Activated CD8-positive, alpha-beta memory T cell treated with anti-CD3 and anti-CD28 coated beads, Interleukin-2, amount 50 U/mL, for 4 hours (primary cell): ENCODE measurements at places on chromosomes 5 and 9.
A peak's percentile ranks its signal among the peaks of the same experiment; 100 is the strongest.

DNA sequence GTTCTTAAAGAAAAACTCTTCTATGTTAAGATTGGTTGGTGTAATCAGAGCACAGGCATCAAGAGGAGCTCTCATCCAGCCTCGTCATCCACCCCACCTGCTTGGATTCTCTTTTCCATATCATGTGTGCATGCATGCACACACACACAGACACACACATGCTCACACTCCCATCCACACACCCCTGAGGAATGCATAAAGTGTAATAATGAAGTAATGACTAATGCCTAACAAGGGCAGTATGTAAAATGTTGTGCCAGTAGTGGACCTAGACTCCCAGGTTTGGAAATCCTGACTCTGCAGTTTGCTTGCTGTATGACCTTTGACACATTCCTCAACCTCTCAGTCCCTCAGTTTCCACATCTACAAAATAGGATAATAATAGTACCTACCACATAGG lies 280.0 kb upstream of the ANKRD55 start:
- no peak for DNase-seq

GRCh38 chr5:134053314-134053839 lies 48.6 kb upstream of the VDAC1 start:
- no peak for DNase-seq

DNA sequence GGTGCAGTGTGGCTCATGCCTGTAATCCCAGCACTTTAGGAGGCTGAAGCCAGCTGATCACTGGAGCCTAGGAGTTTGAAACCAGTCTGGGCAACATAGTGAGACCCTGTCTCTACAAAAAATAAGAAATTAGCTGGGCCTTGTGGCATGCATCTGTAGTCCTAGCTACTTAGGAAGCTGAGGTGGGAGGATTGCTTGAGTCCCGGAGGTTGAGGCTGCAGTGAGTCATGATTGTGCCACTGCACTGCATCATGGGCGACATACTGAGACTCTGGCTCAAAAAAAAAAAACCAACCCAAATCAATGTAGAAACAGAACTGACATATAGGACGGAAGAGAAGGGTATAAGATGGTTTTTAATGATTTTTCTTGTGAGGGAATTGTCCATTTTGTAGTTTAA lies 27.7 kb downstream of the G3BP1 start:
- no peak for DNase-seq

DNA sequence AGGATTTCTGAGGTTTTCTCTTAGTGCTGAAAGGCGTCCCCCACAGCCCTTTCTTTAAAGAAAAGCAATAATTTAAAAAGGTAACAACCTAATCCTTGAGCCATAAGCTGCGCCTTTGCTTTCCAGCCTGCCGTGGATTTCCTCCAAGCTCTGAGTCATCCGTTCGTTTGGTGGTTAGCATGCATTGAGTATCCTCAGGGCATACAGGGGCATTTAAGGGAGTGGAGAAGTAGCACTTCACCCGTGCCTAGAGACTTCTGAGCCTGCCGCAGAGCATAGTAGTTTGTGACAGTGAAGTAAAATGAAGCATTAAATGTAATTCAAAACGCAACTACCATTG lies 892 bp upstream of the TNC start:
- DNase-seq, result no peak

GRCh38 chr9:128919402-128920089 lies 1.2 kb upstream of the PHYHD1 start:
- DNase-seq, result no peak

DNA sequence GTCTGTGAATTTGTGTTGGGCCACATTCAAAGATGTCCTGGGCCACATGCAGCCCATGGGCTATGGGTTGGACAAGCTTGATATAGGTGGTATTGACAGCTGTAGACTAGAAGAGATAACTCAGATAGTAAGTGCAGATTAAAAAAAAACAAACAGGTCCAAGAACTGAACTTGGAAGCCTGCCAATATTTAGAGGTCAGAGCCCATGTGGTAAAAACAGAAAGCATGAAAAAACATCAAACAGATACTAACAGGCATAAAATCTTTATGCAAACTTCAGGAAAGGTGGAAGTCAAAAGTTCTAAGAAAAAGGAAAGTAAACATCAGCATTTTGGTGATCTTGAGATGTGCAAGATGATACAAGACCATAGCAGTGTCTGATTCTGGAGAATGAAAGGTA lies 155.1 kb upstream of the NR4A3 start:
- no peak for DNase-seq

- no peak for DNase-seq
These were observed 8.9 kb downstream of the PRRT1B start for GRCh38 chr9:131554087-131554842.

DNA sequence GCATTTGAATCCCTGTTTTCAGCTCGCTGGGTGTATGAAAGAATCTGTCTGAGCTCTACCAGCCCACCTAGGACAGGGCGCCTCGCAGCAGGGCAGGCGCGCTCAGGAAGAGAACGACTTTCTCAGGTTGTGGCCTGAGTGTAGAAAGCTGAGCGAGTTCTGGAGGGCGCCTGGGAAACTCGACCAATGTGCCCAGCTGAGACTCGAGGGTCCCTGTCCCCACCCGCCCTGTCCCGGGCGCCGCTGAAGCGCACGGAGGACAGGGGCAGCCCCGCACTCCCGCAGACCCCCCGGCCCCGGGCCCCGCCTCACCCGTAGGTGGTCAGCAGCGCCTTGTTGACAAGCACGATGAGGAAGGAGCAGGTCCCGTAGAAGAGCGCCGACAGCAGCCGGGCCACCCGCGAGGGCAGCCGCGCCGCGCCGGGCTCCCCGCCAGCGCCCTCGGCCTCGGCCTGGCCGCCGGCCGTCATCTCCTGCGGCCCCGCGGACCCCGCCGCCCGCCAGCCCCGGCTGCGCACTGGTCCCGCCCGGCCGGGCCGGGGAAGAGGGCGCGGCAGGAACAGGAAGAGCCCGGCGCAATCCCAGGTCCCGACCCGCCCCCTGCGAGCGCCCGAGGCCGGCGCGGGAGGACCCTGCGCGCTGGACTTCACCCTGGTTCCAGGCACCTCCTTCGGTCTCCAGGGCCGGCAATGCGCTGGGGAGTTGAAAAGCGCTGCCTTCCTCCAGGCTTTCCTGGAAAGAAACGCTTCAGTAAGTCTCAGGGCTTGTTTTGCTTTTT lies at the start of gene SLC35D2:
TSS of gene SLC35D2 (minus strand) at position 547 of the 778 bp plus-strand sequence. CDS start at position 470, 77 bp downstream.
- DNase-seq, result peak; percentile 19

GRCh38 chr5:137866541-137867388 lies 895 bp upstream of the MYOT start:
- DNase-seq, result no peak

DNA sequence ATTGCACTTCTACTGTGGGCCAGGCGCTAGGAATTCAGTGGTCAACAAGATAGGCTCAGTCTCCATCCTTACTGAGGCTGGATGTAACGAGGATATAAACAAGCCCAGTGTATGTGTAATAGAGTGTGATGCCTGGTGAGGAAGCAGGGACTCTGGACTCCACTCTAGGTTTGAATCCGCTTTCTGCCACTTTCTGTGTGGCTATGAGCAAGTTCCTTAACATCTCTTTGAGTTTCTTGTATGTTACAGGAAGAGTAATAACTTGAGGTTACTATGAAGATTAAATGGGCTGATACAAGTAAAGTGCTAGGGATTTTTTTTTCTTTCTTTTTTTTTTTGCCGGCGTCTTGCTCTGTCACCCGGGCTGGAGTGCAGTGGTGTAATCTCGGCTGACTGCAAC lies 12.4 kb downstream of the DOCK2 start:
- DNase-seq, result no peak

DNA sequence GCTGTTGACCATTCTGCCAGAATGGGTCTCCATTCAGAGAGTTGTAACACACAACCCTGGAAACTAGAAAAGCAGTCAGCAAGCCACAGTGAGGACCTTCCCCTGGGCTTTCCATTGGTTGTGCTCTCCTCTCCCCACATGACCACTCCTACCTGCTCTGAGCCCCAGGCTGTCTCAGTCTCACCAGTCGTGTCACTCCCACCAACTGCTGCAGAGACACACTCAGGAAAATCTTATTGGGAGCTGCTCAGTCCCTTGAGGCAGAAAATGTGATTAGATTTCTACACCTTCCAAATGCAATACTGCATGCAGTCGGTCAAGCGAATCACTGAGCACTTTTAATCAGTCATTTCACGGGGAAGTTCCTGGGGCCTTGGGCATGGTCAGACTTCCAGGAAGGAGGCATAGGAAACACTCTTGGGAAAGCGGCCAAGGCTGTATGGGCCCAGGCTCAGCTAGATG lies 284.2 kb upstream of the NMUR2 start:
- no peak for DNase-seq

- DNase-seq, result no peak
These were observed 10.6 kb downstream of the HMCN2 start for GRCh38 chr9:130276121-130276520.

GRCh38 chr9:34773955-34774354 lies 64.0 kb upstream of the CCL21 start:
- DNase-seq, result no peak

GRCh38 chr5:62653001-62653863 lies 74.6 kb downstream of the LRRC70 start:
- DNase-seq, result no peak

DNA sequence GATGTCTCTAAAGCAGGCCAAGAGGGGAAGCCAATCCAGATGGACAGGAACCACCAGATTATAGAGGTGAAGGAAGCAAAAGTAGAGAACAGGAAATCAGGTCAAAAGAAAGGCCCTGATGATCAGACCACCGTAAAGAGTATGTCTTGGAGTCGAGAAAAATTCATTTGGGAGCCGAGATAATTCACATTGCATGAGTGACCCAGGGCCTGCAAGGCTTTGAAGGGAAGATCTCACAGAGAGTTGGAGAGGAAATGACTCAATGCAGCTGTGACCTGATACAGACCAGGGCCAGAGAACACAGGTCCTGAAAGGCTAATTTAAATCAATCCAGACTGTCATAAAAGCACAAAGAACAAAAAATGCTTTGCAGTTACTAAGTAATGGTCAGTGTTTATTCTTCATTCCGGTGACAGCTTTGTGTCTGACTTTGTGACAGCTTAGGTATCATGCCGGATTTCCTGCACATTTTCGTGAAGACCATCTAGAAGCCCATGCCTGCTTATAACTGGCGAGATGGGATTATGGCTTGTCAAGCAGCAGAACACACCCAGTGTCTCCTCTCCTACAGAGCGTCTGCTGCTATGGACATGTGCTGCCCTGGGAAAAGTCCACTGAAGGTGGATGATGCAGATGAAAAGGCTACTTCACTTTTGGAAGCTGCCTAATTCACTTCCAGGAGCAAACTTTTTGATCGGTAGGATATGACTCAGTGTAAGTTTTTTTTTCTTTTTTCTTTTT lies 5.8 kb upstream of the ACTBL2 start:
- no peak for DNase-seq

- no peak for DNase-seq
These were observed 19.3 kb downstream of the PGGT1B start for GRCh38 chr5:115243412-115243811.

- no peak for DNase-seq
These were observed 895.9 kb downstream of the TLE4 start for GRCh38 chr9:80467632-80468031.
